ENCODE measurements at places on chromosomes 11 and 22.

- no peak for DNase-seq
These were observed 4.6 kb downstream of the DDB1 start for GRCh38 chr11:61328351-61328750.

- DNase-seq, result no peak
These were observed 25.5 kb downstream of the DDI1 start for GRCh38 chr11:104061853-104062521.

DNA sequence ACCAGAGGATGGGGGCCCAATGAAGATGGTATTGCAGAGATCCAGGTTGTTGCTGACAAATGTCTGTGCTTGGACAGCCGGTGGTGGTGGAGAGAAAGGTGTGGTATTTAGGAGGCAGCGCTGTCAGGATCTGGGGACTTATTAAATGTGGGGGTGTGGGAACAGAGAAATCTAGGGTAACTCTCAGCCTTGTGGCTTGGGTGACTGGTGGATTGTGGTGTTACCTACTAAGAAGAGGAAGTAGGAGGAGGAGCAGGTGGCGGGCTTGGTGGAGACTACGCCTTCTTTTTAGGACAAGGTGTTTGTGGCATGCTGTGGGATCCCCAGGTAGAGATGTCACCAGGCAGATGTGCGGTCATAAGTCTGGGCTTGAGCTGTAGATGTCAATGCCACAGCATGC lies 144.0 kb downstream of the GRIK4 start:
- DNase-seq, result no peak

DNA sequence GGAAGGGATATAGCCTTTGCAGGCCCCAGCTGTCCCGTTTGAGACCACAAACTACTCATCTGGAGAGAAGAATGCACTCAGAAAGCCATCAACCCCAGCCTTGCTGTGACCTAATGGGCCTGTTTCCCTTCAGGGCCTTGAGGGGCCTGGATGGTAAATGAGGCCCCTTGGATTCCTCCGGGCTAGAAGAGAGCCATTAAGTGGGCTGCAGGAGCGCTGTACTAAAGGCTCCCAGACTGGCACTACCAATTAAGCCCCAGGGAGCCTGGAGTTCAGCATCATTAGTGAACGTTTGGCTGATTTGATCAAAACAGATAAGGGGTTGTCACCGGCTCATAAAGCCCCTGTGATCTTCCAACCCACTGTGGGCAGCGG lies 23.0 kb downstream of the CD5 start:
- DNase-seq, result no peak

GRCh38 chr11:38824573-38824972 lies 2226.5 kb upstream of the RAG2 start:
- no peak for DNase-seq

- peak; percentile 27 for DNase-seq
These were observed 11.5 kb upstream of the FADD start for GRCh38 chr11:70191495-70192140.

- no peak for DNase-seq
These were observed 12.4 kb downstream of the CAVIN3 start for GRCh38 chr11:6307876-6308275.

DNA sequence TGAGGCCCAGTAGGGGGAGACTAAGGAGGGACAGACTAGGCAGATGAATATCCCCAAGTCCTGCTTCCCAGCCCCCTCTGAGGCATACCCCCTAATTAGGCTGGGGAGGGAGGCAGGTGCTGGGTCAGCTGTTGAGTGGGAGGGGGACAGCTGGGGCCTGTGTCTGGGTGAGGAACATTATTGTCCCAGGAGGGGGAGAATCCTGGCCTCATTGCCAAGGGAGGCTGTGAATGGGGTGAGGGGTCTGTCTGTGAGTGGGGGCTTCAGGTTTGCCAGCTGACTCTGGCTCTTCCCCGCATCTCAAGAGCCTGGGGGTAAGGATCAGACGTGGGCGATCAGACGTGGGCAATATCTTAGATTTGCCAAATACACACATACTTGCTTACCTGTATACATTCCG lies 2.1 kb downstream of the INPPL1 start:
- no peak for DNase-seq

DNA sequence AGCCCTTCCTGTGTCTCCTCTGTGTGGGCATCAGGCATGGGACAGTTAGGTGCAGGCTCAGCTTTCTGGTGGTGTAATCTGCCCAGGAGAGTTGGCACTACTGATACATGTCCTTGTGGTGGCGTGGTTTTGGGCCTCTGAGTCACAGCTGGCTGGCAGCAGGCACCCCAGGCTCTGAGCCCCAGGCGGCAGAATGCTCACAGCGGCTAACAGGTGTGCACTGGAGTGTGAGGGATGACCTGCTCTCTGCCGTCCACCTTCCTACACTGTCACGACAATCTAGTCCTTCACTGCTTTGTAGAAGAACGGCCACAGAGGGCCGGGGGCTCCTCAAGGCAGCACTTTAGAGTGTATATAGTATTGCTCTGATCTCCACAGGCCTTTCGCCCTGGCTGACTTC lies 100.3 kb upstream of the PITPNB start:
- no peak for DNase-seq

- DNase-seq, result no peak
These were observed 92.2 kb upstream of the PLET1 start for GRCh38 chr11:112352907-112353306.

- DNase-seq, result no peak
These were observed 4.8 kb upstream of the CHRNA10 start for GRCh38 chr11:3675971-3676370.

- DNase-seq, result no peak
These were observed 67.1 kb downstream of the SLC1A2 start for GRCh38 chr11:35352077-35352888.

DNA sequence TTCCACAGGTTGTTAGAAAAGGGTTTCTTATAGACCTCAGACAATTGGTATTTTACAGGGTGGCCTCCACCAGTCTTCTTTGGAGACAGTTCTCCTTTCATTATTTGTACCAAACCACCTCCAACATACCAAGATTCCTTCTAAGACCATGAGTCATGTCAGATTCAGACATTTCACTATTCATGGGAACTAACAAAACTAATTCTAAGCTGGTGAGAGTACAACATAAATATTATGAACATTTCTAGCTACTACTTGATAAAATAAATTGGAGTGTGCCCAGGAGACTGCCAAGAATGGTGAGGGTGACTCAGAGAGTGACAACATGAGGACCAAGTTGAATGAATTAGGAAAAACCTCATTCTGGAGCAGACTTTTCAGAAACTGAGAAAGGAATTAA lies 494.6 kb upstream of the LRRC4C start:
- DNase-seq, result no peak

DNA sequence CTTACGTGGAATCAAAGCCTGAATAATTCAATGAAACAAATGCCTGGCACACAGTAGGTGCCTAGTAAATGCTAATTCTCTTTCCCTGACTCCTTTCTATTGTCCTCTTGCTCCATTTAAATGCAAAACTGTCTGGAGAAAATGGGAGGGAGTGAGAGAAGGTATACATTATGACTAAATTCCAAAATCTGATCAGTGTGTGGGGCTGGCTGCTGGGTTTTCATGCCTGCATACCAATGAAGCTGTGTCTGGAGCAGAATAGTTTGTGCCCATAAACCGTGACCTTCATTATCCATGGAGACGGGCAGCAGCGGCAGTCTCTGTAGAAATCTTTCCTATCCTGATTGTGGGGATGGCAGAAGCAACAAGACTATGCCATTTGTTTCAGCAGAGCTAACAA lies 223.4 kb upstream of the ZBED5 start:
- DNase-seq, result no peak

DNA sequence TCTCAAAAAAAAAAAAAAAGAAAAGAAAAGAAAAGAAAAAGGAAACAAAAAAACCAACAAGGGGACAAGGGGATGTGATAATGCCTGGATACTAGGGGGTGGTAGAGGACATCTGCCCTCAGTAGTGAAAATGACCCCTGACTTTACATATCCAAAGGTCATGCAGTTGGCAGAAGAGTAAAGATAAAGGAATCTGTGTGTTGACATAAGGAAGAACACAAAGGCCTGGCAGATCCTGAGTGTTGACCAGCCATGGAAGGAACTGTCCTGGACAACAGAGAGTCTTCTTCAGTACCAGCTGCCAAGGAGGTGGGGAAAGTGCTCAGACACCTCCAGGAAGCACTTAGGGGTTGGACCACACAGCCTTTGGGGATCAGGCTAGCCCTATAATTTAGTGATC lies 12.6 kb downstream of the SLC43A1 start:
- DNase-seq, result no peak

GRCh38 chr11:103939694-103940093 lies 96.7 kb upstream of the DDI1 start:
- no peak for DNase-seq

- no peak for DNase-seq
These were observed 55.3 kb upstream of the ALKBH3 start for GRCh38 chr11:43825217-43825816.

- no peak for DNase-seq
These were observed 3.4 kb upstream of the ANO1 start for GRCh38 chr11:70074746-70075145.

GRCh38 chr11:73405146-73405510 lies 28.9 kb downstream of the RELT start:
- DNase-seq, result no peak

- no peak for DNase-seq
These were observed 15.8 kb downstream of the PHLDB1 start for GRCh38 chr11:118623269-118623655.

DNA sequence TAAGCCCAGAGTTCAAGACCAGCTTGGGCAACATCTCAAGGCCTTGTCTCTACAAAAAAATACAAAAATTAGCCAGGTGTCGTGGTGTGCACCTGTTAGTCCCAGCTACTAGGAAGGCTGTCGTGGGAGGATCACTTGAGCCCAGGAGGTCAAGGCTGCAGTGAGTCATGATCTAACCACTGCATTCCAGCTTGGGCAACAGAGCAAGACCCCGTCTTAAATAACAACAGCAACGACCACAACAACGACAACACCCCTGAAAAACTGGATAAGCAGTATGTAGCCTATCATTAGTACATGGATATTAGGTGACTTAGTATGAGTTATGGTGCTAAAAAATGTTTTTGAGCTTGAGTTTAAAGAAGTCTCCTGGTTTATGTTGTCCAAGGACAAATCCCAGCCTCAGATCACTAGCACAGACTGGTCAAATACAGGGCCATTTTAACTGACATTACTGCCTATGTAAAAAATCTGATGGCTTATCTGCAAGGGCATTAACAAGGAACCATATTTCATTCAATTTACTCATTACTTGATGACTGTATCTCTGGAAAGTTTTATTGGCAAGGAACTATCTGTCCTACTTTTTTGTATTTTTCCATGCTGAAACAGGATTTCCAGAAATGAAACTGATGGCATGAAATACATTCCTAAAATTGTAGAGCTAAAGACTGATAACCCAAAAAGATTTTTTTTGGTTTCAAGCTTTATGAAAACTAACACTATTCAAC lies 23.4 kb downstream of the C2CD3 start:
- DNase-seq, result no peak

GRCh38 chr22:29719899-29720645 lies at the start of gene CABP7:
Gene CABP7 (plus strand): TSS chr22:29720003. CDS start chr22:29720425, 422 bp downstream.
- DNase-seq, result no peak

DNA sequence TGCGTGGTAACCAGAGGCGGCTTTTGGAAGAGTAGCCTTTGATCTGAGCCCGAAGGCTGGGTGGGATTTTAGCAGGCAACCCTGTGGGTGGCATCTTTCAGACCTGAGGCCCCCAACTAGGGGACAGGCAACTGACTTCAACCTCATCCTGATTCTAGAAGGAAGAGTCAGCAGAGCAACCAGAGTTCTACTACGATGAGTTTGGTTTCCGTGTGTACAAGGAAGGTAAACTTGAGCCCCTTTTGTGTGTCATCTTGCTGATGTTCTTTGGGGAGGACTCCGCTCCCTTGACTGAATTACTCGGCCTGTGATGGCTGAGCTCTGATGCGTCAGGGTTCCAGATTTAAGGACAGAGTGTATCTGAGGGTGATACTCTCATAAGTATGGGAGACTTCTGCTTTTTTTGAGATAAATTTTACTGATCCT lies 31.6 kb downstream of the SGSM3 start:
- no peak for DNase-seq
